ENCODE measurements at places on chromosomes 3 and 15.
A peak's percentile ranks its signal among the peaks of the same experiment; 100 is the strongest.

DNA sequence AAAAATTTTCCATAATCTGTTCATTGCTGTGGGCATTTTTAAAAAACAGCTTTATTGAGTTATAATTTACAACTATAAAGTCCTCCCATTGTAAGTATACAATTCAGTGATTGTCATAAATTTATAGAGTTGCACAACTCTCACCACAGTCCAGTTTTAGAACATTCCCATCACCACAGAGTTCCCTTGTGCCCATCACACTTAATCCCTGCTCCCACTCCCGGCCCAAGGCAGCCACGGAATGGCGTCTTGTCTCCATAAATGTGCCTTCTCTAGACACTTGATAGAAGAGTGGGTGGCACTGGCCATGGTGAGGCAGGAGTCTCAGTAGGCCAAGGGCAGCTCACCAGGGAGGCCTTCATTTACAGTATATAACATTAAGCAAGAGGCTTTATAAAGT, 6.3 kb downstream of the TSEN2 start:
- DNase-seq: no peak

GRCh38 chr3:141530415-141530768, 43.6 kb downstream of the RASA2 start:
- no peak for DNase-seq

DNA sequence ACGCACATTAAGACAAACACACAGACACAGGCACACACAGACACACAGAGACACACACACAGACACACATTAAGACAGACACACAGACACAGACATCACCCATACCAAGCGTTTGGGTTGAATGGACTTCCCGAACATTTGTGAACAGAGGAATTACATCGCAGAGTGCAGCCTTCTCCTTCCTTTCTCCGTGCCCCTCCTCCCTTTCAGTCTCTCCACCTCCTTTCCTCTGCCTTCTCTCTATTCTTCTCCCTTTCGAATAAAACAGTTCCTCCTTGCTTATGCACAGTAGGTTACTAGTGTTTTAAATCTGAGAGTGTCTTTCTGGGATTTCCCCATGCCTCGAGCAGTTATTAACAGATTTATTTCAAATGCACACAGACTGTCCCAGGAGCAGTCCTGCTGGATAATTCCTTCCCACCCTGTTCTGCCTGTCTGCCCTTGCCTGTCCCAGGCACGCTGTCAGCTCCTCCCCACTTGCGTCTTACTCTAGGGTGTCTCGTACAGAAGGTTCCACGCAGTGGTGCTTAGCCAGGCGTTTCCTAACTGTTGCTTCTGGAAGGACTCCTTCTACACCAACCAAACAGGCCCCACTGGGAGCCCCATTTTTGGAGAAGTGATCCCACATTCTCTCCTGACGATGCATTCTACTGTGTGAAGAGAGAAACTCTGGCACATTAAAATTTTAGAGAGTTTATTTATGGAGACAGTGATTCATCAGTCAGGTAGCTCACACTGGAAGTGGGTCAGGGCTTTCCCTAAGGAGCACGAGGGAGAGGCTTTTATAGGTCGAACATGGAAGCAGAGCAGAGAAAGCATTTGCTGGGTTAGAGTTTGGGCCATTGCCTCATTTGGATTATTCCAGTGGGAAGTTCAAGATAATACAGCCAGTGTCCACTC, 163.8 kb downstream of the SV2B start:
- peak; percentile 86 for DNase-seq

GRCh38 chr3:181698263-181698954, 13.3 kb upstream of the SOX2 start:
- DNase-seq: peak; percentile 5

GRCh38 chr15:50883903-50884302, 24.6 kb upstream of the AP4E1 start:
- DNase-seq: no peak

DNA sequence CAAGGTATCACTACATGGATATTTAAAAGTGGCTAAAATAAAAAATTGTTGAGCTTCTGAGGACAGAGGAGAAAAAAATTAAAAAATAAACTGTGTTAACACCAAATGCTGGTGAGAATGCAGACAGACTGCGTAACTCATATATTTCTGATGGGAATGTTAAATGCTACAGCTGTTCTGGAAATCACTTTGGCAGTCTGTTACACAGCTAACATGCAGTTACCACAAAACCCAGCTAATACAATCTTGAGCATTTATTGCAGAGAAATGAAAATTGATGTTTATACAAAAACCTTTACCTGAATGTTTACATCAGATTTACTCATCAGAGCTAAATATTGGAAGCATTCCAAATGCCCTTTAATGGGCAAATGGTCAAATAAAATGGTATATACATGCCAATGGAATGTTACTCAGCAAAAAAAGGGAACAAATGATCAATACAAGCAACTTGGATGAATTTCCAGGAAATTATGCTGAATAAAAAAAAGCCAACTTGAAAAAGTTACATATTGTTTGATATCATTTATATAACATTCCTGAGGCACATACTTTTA, 24.6 kb downstream of the MNS1 start:
- DNase-seq: no peak

GRCh38 chr3:43217633-43218032, 68.7 kb upstream of the SNRK start:
- DNase-seq: no peak

DNA sequence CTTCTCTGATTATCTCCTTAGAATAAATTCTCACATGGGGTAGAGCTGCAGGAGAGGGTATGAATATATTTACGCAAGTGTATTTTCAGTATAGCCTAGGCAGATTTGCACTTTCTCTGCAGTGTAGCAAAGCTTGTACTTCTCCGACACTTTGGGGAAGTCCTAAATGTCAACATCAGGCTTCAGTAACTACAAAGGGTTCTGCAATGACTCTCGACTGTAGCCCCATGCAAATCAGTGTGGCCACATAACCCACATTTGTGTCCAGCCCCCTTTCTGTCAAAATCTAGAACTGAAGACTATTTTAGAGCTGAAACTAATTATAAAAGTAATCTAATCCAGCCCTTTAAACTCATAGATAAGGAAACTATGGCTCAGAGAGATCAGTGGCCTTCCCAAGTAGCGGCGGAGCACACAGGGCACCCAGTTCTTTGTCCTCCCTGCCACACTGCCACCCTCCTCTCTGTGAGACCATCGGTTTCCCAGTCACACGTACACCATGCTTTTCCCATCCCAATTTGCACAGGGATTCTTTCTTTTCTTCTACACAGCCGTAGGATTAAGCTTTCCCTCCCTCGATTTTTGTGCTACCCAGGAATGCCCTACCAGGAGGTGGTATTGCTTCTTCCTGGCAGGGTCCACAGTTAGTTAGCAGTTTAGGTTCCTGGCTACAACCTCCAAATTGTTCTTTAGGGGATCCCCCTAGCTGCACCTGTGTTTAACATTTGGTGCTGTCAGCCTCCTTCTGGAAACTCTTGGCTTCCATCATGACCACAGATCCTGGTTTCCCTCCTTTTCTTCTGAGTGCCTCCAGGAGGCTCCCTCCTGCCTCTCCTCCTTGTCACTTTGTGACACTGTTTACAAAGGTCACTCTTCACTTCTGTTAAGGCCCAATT, 22.9 kb downstream of the MRAS start:
- DNase-seq: no peak

DNA sequence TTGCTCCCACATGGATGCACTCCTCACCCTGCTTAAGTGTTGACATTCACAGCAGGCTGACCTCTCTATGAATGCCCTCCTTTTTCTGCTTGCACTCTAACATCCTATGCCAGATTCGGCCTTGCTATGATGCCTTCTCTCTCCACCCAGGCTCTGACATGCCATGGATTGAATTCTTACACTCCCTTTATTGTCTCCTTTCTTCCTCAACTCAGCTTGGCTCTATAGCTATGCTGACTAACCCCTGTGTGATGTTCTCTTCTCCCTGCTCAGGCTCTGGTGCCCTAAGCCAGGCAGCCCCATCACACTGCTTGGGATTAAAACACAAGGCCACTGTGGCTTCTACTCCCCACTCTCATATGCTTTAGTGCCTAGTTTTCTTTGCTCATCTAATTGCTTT, 563.7 kb downstream of the NSUN3 start:
- DNase-seq: no peak

DNA sequence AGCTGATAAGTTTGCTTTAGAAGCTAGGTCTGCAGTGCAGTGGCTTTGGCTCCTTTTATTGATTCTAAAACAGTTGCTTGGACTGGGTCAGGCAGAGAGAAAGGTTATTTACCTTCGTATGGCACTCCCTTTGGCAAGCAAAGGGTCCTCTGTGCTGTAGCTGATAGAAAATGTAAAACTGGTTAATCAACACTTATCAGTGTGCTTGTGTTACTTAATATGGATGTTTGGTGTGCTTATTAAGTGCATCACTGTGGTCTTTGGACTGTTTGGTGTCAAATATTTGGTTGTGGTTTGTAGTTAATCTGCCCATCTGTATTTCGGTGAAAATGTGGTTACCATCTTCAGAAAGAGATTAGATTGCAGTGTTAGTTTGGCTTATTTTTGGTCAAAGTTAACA, 16.0 kb downstream of the UBE2E2 start:
- no peak for DNase-seq

DNA sequence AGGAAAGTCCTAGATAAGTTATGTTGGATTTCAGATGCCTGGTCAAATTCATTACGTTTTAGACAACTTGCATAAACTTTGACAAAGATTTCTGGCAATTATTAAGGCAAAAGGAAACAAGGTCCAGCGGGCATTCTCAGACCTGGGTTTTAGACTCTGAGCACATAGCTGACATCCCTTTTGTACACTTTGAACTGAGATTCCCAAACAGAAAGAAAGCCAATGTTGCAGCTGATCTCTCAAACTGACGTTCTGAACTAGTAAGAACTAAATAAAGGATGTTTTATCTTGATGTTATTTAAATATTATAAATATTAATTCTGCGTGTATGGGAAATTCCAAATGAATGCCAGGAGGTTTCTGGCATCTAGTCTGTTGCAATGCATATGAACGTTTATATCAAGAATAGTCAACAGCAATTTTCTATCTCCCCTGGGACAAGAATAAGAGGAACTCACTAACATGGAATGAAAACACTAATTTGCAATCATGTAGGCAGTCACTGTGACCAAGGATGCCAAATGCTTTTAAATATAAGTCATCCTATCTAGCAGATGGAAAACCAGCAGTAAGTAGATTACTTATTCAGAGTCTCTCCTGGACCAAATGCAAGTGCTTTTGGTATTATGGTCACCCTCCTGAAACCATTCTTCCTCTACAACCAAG, 202.1 kb downstream of the GREM1 start:
- no peak for DNase-seq

- no peak for DNase-seq
Measured at GRCh38 chr3:159170436-159171003, 368.7 kb downstream of the MFSD1 start.

DNA sequence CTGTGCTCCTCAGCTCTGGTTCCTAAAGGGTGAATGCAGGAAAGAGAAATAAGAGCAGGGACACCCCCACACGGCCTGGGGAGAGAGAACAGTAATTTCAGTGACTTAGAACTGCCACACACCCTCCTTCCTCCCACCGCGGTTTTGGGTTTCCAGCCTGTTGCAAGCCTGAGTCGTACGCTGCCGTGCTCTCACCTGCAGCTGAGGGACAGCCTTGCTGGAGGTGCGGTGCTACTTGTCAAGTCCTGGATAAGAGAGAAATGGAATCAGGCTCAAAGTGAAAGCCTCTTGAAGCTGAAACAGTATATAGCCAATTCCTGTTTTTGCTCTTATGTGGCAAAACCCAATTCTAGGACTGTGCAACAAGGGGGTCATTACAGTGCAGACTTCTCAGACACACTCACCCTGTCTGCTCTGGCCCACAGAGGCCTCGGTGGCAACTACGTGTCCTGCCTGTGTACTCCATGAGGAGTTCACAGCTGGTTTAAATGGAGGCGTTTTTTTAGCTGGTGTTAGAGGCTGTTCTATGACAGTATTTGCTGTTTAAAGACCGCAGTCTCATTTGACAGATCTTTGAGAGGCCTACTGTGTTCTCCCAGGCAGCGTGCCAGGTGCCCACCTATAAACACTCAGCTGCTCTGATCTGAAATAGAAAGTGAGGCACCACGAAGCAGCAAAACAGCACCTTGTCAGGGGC, 42.9 kb downstream of the TBC1D2B start:
- DNase-seq: peak; percentile 55

DNA sequence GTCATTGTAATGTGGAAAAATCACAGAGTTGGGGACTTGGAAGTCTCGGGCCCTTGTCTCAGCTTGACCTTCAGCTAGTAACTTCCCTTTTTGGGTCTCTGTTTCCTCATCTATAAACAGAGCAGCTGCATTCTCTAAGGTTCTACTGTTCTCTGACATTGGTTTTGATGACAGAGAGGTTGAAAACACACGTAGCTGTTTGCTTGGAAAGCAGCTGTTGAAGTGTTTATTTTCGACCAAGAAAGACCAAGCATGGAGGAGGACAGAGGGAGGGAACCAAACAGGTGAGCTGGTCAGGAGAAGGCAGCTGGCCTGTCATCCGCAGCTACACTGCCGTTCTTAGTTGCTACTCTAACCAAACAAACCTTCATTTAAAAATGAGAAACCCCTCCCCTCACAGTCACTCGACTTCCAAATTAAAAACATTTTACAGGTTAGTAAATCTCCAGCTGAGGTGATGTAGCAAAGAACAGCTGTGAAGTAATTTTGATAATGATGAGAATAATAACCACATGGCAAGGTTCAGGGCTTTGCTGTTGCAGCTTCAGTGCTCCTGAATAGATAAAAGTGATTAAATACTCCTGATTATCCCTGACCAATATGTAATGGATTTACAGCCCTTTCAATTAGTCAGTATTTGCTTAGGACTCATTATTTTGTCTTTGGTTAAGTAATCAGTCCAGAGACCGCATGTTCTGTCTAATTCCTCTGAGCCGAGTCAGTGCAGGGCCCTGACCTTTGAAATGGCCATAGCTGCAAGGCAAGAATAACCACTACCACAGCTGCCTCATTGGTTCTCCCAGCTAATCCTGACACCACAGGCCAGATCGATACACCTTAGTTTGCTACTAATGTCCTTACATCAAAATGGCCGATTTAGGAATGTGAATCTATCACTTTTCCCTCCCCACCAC, 65.3 kb downstream of the MEIS2 start:
- DNase-seq: no peak

DNA sequence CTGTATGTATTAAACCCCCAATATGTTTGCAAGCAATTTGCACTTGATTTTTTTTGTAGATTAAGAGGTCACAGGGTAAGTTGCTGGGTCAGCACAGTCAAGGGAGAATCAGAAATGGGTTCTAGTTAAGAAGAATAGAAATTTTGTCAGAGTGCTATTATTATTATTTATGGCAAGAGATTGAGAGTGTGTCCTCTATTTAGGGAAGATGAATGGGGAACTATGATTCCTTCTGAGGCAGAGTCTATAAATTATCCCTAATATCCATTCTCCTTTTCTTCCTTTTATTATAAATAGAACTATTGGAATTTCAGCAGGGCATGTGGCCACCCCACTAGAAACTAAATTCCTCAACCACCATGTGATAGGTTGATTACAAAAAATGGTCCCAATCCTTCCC, 209.9 kb upstream of the UBE2E1 start:
- DNase-seq: no peak

GRCh38 chr3:45635475-45636256, 41.1 kb downstream of the LIMD1 start:
- DNase-seq: no peak

DNA sequence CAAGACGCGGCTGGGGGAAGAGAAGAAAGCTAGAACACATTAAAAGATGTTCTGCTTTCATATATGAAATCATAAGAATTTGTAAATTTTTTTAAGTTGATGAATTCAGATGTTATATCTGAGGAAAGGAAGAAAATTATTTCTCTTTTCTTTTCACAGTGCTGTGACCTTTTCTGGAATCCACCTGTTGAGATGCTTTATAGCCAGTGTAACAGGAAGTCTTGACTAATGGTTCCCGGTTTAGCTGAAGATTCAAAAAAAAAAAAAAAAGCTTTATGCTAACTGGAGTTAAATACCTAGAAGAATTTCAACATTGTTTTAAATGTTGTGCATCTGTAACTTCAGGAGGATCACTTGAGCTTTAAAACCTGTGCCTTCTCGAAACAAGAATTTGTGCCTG, 9.9 kb downstream of the GTPBP8 start:
- DNase-seq: no peak
